A549 (cell line): ENCODE measurements at places on chromosomes 2 and 18.

- no peak for DNase-seq
These were observed 800 bp downstream of the IL1RL2 start for GRCh38 chr2:102187496-102188150.

DNA sequence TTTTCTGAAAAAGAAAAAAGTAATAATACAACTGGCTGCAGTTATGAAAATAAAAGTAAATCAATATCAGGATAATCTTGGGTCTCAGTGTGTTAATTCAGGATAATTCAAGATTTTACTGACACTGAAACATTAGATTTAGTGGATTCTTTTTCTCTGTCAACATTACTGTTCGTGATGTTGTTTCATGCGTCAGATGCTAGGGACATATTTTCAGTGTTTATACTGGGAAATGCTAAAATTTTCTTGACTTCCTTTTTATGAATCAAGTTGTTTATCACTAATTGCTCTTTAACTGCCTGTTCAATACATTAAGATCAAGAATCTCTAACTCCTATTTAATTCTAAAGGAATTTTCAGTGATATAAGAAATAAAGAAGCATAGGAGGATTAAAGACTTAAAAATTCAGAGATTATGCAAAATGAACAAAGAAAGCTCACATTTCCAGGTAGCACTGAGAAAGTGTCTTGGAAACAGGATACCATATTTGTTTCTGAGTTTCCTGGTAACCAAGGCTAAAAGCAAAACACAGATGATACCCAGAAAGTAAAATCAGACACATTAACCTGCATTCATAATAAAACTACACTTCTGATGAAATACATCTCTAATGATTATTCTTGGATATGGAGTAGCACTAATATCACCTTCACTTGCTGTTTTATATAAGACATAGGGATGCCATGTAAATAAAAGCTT is 174.0 kb downstream of the ARL4C start:
- no peak for DNase-seq

- DNase-seq = no peak
These were observed 69.4 kb downstream of the XIRP2 start for GRCh38 chr2:166957686-166958085.

- DNase-seq = peak; percentile 4
These were observed at the start of gene NOL4 for GRCh38 chr18:34224423-34225217. TSS of gene NOL4 (minus strand) at chr18:34224913. CDS start at chr18:34223253, 1,660 bp downstream.

DNA sequence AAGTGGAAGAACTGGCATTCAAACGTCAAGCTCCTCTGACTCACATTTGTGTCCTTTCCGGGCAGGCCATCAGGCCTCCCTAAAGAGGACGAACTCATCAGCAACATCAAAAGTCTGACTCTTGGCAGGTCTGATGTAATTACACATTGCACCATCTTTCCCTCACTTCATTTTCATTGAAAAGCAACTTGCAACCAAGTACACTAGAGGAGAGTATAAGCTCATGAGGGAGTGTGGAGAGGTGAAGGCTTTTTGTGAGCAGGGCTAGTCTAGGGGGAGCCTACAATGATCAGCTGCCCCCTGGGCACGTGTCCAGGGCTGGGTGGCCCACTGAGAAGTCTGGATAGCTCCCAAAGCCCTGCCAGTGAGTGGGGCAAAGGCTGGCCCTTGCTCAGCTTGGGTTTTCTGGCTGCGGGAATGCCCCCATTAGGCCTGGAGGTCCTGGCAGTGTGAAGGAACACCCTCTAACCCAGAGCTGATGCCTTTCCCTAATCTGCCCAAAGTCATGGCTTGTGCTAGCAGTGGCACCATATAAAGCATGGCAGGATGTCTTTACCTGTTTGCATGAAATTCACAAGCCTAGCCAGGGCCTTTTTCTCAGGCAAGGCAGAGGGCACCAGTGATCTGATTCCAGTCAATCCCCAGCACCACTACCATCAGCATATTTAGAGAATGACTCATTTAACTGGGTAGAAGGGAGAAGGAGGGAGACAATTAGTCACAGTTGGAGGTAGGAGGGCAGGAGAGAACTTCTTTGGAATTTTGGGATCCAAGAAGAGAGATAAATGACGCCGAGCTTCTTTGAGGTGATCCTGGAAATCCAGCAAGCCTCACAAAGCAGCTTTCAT is 8.5 kb upstream of the DAW1 start:
- peak; percentile 88 for DNase-seq
